Activated CD8-positive, alpha-beta memory T cell treated with anti-CD3 and anti-CD28 coated beads, Interleukin-2, amount 10 ng/mL, durations not matched to agents 7 days and 5 days (primary cell): ENCODE measurements at places on chromosomes 4 and X. TPM values are rescaled to one million over a fixed set of nuclear protein-coding genes. Genes with fewer than 3 reads are reported as not detected.

LCORL gene
- 13.8 TPM for total RNA-seq

SOX3 gene
- not detected for total RNA-seq

NHS gene
- 1.4 TPM for total RNA-seq

GDPD2 gene
- not detected for total RNA-seq

APLN gene
- 0.15 TPM for total RNA-seq
